ENCODE measurements at places on chromosomes 4 and X. TPM values are rescaled to one million over a fixed set of nuclear protein-coding genes. Genes with fewer than 3 reads are reported as not detected.

The GABRE gene
- total RNA-seq, result 15.3 TPM

The PABPC5 gene
- 2.0 TPM for total RNA-seq

The SLC2A9 gene
- total RNA-seq, result 11.3 TPM

The SRPX gene
- 87.3 TPM for total RNA-seq

The PLP2 gene
- 83.0 TPM for total RNA-seq

The CFI gene
- total RNA-seq, result 19.5 TPM

The NUP62CL gene
- total RNA-seq, result 0.39 TPM

The MAML3 gene
- 3.2 TPM for total RNA-seq

The GATA1 gene
- total RNA-seq, result not detected

The AFP gene
- total RNA-seq, result not detected

The CDKL2 gene
- total RNA-seq, result 0.64 TPM

The AREG gene
- 2.9 TPM for total RNA-seq

DNA sequence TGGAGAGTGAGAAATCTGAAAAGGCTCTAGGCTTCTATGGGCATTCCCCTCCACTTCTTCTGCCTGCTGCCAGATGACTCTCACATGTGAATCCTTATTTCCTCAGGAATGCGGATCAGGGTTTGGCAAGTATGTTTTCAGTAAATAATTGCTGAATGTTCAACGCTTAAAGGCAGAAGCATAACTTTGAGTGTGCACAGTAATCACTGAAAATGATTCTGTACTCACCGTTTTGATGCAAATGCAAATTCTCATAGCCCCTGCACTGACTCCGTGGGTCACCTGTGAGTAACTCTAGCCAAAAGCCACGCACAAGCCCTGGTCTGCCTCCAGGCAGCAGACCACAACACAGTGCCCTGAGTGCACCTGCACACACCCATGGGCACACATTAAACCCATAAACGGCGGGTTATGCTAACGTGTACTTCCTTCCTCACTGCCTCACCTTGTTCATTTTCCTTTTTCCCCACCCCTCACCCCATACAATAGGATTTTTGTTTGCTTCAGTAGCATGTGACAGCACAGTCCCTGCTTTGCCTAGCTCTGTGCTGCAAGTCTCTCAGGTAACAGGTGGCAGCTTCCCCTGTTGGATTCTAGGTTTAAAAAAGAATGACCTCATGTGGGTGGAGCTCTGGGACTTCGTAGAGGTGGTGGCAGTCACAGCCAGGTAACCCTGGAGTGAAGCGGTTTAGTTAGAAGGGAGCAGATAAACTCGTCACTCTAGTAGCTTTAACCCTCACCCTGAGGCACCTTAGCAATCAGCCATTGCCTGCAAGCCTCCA lies at the start of gene ARHGEF38:
ARHGEF38 (plus strand) TSS at position 656 of the 782 bp plus-strand sequence. CDS start 146 bp downstream, outside the sequence.
- DNase-seq, result no peak

GRCh38 chr4:146514651-146515357 lies 6.9 kb downstream of the SLC10A7 start:
- DNase-seq, result no peak

DNA sequence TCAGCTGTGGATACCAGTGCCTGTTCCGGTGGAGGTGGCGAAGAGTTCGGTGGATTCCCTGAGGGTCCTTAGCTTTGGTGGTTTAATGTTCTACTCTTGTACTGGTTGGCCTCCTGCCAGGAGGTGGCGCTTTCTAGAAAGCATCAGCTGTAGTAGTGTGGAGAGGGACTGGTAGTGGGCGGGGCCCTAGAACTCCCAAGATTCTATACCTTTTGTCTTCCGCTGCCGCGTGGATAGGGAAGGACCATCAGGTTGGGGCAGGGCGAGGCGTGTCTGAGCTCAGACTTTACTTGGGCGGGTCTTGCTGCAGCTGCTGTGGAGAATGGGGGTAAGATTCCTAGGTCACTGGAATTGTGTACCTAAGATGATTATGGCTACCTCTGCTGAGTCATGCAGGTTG lies 390.3 kb downstream of the FAM47A start:
- DNase-seq, result no peak

DNA sequence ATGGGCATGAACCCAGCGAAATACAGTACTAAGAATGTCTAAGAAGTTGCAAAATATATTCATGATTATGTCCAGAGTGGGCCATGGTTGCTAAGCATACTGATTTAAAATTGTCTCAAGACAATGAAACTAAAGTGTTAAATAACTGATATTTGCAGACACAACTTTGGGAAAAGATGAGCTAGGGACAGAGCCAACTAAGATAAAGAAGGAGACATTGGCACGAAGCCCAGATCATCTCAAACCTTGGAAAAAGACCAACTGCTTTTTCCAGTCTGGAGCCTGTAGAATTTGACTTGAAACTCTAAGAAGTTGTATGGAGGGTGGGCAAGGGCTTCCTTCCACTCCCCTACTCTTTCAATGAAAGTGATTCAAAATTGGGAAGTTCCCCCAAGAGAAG lies 108.5 kb upstream of the GLRA2 start:
- DNase-seq, result no peak

DNA sequence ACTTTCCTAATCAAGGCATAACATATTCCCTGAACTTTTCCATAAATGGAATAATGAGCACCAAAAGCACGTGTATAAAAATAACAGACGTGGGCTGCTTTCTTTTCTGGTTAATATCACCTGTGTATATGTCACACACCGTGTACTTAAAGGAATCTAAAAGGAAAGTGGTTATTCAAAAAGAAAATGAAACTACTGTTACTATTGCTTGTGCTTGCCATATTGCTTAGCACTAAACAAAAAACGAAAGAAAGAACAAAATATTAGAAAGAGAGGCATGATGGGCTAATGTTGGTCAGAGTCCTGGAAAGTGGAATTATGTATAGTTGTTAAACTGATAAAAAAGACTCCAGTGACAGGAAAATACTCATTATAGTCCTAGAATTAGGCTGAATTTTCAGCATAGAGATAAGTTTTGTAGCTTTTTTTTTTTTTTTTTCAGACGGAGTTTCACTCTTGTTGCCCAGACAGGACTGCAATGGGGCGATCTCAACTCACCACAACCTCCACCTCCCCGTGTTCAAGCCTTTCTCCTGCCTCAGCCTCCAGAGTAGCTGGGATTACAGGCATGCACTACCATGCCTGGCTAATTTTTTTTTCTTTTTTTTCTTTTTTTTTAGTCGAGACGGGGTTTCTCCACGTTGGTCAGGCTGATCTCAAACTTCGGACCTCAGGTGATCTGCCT lies 123.2 kb downstream of the PABPC4L start:
- no peak for DNase-seq

DNA sequence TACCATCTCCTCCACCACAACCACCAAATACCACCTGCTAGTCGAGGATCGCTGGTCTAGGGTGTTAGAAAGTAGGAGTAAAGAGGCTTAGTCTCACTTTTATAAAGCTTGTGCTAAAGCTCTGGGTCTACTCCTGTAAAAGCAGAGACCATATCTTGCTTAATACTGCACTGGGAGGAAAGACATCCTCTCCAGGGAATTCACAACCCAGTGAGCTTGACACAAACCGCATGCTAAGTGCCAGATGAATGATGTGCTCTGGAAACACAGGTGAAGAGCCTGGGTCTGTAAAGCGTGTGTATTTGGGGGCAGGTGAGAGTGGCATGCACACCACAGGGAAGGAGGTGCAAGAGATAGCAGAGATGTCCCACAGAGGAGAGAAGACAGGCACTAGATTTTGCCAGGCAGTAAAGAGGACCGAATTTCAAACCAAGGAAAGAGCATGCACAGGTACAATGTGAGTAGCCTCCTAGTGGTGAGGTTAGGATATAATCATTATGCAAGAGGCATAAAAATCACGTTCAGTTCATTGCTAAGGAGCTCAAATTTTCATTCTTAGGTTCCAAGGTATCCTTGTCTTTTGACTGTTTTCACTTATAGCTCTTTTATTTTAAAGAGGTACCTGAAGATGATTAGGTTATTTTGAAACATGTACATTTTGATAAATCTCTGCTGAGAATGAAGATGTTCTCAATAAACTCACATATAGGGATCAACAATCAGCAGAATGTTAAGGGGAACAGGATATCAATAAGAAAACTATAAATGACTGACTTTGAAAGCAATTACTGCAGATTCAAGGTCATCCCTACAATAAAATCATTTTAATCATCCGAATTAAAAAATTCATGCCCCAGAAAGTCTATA lies 20.7 kb downstream of the TAPT1 start:
- DNase-seq, result no peak

DNA sequence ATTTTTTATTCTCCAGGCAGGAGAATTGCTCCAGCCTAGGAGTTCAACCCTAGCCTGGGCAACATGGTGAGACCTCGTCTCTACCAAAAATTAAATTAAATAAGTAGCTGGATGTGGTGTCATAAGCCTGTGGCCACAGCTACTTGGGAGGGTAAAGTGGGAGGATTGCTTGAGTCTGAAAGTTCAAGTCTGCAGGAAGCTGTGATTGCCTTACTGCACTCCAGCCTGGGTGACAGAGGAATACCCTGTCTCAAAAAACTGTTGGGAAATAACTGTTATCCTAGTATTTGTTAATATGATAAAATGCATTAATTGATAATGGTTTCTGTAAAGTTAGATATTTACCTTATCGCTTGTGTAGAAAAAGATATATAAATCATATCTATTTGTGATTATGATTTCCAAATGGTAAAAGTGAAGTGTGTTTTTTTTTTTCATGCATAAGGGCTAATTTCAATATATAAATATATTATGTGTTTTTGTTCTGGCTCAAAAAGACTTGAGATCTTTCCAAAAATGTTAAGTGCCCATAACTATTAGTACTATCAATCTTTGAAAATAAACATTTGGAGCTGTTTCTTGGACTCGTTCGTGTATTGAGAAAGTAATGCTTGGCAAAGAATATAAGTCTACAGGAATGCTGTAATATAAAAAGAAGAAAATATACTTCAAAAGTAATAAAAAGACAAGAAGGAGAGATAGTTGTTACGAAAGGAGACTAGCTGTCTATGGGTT lies 396.6 kb downstream of the ADGRL3 start:
- no peak for DNase-seq

GRCh38 chr4:81802285-81802846 lies 330.7 kb upstream of the RASGEF1B start:
- DNase-seq, result no peak

DNA sequence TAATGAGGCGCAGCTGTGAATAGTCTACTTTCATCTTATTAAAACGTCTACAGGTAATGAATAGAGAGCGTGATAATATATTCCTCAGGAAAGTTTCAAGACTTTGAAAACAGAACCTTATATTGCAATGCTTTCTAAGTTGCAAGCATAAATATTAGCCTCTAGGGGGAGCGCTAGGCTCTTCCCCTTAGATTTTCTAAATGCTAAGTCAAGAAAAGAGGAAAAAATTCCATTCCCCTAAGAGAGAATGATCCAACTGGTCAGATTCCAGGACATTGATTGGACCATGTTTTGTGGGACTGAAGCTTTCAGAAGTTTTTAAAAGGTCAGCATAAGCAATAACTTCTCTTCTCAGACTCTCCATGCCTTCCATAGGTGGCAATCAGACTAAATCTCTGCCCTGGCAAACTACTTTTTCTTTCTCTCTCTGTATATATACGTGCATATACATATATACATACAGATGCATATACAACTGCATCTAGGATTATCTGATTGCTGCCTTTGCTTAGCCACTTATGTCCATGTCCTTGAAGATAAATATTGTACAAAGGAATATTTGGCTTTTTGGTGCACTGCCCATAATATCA lies 492.9 kb downstream of the INPP4B start:
- no peak for DNase-seq

DNA sequence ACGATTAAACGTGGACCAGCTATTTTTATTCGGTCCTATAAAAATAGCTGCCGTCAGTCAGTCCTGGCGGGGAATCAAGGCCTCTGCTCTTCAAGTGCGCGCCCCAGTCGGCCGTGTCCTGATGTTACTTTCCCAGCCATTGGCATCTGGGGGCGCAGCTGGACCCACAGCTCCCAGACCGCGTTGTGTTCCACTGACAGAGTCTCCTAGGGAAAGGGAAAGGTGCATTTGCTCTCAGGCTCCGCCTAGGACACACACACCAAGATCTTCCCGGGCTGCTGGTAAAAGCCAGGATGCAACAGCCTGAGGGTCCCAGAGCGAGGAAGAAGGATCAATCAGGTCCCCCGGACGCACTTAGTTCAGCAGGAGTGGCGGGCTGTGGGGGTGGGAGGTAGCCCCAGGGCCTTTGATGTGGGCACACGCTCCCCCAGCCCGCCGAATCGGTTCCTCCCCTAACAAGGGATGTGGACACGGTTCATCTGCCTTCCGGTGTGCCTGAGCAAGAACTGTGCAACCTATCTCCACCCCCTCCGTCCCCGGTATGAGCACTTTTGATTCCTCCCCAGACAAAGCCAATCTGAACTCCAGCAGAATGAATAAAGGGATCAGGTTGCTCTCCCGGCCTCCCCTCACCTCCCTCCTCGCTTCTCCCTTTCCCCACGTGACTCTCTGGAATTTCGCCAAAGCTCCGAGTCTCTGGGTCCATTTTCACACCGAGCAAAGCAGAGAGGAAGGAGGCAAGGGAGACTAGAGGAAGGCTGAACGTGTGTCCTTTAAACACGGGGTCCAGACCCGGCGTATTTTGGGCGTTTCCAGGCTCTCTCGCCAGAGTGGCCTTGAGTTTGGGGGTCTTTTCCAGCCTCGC lies 626 bp upstream of the FRAS1 start:
- peak; percentile 77 for DNase-seq

DNA sequence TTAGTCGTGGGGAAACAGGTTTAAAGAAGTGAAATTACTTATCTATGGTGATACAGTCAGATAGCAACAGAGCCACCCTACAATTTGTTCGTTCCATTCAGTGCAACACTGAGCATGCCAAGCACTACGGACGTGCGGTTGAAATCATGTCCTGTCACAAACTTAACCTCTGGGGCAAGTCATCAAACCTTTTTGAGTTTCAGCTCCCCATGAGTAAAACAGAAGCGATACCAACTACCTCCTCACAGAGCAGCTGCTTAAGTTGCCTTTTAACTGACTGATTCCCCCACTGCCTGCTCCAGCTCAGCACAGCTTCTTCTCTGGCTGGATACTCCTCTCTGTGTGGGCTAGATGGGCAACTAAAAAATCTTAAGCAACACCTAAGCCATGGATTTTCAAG lies 36.0 kb downstream of the LHFPL1 start:
- DNase-seq, result no peak

GRCh38 chrX:151875270-151876026 lies 37.2 kb upstream of the MAGEA4 start:
- no peak for DNase-seq

DNA sequence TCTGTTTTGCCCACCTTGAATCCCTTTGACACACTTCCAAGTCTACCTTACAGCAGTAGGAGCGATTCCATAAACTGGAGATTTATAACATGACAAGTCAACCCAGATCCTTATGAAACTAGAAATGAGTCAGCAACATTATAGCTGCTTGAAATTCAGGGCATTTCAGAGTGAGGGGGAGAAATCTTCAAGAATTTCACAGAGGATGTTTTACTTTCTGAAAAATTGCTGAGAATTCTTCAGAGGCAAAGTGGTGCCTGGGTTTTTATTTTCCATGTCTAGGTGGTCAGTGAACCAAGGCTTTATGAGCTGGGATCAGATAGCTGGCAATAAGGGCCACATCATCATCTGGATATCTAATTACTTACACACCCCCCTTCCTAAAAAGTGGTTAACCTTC lies 119.8 kb downstream of the PPARGC1A start:
- DNase-seq, result no peak

DNA sequence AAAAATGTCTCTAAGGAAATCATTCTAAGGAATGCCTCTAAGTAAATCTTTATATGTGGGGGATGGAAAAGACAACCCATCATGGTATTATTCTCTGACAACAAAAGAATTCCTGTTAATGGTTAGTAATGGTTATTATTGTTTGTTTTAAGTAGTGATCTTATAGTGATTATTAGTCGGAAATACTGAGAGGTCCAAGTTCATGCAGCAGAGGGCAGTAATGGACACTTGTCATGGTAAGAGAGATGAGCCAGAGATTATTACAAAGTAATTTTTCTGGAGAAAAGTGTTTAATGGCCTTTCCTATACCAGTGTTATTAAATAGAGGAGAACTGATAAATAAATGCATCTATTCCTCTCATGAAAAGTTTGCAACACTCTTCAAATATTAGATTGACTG lies 8.1 kb upstream of the DKK2 start:
- no peak for DNase-seq

Data from right cardiac atrium (tissue), 5 donors.